ENCODE measurements at places on chromosomes 11 and 22. TPM values are rescaled to one million over a fixed set of nuclear protein-coding genes. Genes with fewer than 3 reads are reported as not detected.

Gene WBP2NL
- 1.1 TPM for polyA plus RNA-seq

- peak; percentile 84 for DNase-seq
These were observed 15.4 kb downstream of the ARHGEF17 start for GRCh38 chr11:73323464-73323863.

DNA sequence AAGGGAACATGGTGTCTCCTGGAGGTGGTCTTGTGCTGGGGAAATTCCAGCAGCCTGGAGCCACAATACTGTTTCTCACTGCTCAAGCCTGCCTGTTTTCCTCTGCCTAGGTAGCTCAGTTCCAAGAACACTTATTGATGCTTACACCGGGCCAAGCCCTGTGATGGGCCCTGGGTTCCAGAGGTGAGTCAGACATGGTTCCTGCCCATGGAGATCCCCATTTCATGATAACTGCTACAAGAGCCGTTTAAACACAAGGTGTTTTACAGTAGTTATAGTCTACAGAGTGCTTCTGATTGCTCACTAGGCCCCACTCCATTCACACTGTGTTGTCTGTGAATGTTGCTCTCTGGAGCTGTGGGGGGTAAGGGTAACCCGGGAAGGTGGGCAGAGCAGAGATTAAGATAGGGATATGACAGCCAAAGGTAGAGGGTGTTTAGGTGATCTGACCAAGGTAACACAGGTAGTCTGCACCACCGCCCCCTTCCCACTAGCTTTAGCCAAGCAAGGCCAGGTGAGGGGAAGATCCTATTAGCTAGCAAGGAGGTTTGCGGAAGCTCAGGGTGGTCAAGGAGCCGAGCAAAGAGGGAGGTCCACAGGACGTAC, 696 bp upstream of the MICAL2 start:
- DNase-seq, result no peak

DNA sequence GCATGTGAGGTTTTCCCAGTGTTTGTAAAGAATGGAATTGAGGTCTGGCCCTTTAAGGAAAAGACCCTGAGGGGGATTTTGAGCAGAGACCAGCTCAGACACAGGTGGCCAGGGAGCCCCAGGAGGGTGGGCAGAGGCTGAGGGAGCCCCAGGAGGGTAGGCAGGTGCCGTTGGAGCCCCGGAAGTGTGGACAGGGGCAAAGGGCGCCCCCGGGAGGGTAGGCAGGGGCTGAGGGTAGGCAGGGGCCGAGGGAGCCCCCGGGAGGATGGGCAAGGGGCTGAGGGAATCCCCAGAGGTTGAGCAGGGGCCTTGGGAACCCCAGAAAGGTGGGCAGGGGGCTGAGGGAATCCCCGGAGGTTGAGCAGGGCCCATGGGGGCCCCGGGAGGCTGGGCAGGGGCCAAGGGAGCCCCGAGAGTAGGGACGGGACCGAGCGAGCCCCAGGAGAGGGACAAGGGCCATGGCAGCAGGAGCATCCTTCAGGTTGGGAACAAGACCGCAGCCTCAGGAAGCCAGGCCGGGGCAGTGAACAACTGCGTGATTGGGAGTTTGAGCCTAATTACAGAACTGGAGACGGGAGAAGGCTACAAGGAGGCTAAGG, 292.0 kb downstream of the BRD1 start:
- DNase-seq, result no peak

GRCh38 chr11:56637500-56637899, 4.7 kb downstream of the OR5AP2 start:
- DNase-seq, result no peak

DNA sequence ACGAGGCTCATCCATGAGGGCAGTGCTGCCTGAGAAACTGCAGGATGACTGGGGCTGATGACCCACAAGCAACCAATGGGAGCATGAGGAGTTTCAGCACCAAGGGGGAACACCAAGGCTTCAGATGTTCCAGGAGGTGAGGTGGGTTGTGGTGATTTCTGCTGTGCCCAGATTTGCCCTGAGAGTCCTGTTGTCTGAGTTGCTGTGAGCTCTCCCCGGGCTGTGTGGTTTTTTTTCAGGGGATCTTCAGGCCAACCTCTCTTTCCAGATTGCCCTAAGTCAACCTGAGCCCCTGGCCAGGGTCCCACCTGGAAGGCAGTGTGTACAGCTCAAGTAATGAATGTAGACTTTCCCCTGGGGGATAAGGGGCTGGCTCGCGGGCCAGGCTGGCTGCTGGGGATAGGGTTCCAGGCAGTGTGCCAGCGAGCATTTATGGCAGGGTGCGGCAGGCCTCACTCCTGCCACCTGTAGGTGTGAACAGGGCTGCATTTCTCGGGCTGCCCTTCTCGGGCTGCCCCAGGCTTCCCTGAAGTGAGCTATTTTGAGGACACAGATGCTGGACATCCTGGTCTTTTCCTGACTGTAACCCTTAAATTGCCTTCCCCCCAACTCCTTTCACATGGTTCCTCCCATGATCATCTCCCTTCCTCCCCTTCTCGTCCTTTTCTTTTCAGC, 9.8 kb downstream of the SLC22A6 start:
- DNase-seq, result no peak

Gene PKP3
- polyA plus RNA-seq, result 0.36 TPM

Measured in hindlimb muscle (tissue), 1 donor.